ENCODE measurements at places on chromosomes 7 and 10.

GRCh38 chr10:93710333-93710909 is 8.0 kb upstream of the FRA10AC1 start:
- no peak for DNase-seq

- no peak for DNase-seq
Observed at GRCh38 chr7:123220396-123220795, 20.6 kb upstream of the SLC13A1 start.

- DNase-seq, result no peak
Observed at GRCh38 chr7:22121702-22122474, 176.2 kb upstream of the CDCA7L start.

DNA sequence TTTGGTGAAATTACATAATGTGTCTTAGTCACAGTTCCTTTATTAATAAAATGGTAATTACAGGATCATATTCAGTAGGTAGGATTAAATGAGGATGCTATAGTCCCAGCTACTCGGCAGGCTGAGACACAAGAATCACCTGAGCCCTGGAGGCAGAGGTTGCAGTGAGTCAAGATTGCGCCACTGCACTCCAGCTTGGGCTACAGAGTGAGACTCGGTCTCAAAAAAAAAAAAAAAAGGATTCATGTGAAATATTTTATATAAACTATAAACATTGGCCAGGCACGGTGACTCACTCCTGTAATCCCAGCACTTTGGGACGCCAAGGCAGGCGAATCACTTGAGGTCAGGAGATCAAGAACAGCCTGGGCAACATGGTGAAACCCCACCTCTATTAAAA is 197.9 kb downstream of the IMMP2L start:
- DNase-seq, result no peak

GRCh38 chr7:158080899-158081445 is 506.7 kb downstream of the PTPRN2 start:
- no peak for DNase-seq

DNA sequence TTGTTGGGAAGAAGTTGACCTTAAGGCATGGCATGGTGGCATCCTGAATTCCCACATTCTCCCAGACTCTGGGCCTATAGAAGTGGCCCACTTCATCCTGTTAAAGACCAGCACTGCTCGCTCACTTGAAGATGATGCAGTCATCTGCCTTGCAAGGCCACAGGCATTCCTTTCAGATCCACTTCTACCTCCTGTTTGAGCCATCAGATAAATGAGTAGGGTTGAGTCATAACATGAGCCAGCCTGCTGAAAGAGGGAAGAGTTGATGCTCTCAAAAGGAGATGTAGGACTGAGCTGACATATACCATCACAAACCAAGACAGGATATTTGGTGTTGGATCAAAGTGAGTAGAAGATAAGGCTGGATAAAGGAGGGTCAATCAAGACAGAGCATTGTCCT is 1.5 kb upstream of the EBLN1 start:
- no peak for DNase-seq

- DNase-seq, result no peak
Observed at GRCh38 chr10:5373307-5373706, 8.5 kb downstream of the UCN3 start.

- no peak for DNase-seq
Observed at GRCh38 chr7:127793582-127793981, 141.6 kb downstream of the SND1 start.

GRCh38 chr7:151468217-151469018 is 28.5 kb upstream of the CRYGN start:
- no peak for DNase-seq

DNA sequence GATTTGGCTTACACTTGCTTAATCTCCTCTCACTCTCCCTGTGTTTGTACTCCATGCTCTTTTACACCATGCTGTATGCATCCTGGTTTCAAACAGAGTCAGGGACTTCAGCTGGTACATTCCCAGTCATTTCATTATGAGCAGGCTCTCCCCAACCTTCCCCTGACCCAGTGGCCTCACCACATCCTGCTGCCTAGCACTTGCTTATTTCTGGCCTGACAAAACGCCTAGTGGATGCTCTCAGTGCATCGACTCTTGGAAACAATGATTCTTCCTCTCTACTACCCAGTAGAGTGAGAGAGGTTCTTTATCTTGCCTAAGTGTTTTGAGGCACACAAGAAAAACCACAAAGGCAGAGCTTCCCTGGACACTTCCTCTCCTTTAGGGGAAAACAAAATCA is 63.4 kb downstream of the CAV1 start:
- DNase-seq, result no peak

DNA sequence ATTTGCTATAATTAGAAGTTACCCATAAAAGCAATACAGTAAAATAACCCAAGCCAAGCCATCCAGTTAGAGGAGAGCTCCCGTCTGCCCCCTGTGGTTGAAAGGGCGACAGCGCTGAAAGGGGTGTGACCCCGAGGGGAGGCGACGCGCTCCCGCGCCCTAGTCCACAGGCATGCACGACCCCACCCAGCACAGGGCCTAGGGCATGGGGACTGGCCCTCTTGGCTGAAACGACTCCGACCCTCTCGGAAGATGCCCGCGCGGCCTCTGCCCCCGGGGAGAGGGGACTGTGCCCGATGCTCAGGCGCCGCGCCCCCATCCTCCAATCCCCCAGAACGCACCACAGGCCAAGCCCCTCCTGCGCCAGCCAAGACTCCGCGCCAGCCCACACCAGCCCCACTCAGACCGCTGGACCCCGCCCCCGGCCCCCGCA is 64.0 kb downstream of the CSGALNACT2 start:
- peak; percentile 14 for DNase-seq

DNA sequence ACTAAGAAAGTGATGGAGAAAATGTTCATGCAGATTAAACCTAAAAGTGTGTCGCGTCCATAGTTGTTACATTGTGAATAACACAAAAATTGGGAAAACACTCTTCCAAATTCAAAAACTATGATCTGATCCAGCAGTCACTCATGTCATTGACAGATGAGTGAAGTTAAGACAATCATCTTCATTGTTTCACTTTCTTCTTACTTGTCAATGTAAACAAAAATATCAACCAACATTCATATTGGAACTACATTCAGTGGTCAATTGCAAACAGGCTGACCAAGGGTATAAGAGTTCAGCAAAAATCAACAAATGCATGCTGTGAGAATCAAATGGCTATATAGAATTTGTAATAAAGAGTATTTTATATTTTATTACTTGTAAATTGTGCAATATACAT is 1.8 kb downstream of the FRMPD2 start:
- DNase-seq, result no peak

DNA sequence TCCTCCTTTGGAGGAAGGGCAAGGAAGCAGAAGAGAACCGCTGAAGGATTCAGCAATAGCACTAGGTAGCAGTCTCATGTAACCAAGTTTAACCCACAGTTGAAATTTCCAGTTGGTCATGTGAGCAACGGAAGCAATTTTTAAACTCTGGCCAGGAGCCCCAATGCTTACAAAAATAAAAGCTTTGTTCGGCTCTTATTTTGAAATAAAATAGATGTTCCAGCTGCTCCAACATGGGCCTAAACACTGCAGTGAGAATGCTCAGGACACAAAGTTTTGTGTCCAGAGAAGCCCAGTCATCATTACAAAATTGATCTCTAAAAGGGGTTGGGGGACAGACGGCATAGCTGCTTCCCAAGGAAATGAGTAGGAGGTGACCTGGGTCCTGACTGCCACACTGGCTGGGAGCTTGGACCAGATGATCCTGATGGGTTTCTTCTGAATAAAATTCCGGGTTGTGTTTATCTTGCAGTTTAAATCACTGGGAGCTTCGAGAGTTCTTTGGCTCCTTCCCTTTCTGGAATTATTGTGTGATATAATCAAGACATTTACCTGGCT is 452 bp upstream of the TMEM140 start:
- DNase-seq, result no peak

DNA sequence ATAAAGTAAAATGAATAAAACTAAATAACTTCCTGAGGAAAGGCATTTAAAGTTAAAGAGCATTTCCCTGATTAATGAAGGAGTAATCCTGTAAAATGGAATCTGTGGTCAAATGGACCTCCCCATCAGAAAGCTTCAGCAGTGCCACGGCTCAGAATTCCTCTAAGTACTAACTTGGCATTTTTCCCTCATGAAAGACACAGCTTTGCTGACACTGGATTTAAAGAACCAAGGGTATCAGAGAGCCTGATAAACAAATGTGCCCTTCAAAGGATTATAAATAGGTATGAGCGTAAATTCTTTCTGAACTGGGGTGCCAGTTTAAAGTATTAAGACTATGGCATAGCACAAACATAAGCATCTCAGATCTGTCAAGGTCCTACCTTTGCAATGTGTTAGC is 24.2 kb upstream of the RNF148 start:
- no peak for DNase-seq

GRCh38 chr10:131963811-131964210 is 17.9 kb downstream of the BNIP3 start:
- DNase-seq, result no peak

GRCh38 chr7:21029006-21029405 is 242.3 kb upstream of the SP8 start:
- DNase-seq, result no peak

GRCh38 chr10:86451604-86451960 is 70.0 kb downstream of the WAPL start:
- no peak for DNase-seq

DNA sequence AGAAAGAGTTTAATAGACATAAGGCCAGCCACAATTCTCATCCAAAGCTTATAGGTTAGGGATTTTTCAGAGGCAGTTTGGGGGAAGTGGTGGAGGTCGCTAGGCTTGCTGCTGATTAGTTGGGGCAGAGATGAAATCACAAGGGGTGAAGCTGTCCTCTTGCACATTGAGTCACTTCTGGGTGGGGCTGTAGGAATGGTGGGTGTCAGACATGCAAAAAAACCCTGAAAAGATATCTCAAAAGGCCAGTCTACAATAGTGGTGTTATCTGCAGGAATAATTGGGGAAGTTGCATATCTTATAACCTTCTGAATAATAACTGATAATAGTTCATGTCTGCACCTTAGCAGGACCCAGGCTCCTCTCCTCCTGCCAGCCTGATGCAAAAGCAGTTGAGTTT is 2.1 kb downstream of the FAM24B start:
- no peak for DNase-seq

DNA sequence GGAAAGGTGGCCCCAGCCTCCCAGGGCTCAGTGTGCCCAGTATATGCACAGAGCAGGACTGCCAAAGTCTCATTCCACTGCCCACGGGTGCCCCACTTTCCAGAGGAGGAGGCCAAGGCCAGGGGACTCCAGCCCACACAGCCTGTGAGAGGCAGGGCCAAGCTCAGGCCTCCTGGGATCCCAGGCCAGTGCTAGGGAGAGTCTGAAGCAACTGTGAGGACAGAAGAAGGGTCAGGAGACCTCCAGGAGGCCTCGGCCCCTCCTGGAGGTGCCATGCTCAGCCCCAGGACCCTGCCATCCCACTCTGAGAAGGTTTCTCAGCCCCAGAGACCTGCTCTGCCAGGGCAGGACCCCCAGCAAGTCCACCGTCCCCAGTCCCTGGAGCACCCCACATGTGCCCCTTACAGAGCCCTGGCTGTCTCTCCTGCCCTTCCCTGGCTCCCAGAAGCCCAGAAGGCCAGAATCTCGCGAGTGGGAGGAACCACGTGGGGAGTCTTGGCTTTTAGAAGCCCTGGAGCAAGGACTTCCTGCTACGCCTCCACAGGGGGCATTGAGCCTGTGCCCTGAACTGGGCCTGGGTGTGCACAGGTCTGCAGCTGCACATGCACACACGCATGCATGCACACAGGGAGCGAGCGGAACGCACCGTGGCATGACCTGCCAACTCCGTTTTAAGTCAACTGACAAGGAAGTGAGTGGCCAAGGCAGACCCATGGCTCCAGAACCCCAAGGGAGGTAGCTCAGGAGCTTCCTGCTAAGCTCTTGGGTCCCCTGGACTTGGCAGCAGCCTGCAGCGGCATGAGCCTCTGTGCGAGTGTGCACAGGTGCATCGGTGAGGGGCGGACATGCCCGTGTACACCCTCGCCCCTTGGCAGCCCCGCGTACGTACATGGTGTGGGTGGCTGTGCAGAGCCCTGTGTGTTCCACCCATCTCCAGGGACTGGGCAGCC is 33.6 kb downstream of the ZCCHC24 start:
- DNase-seq, result no peak

DNA sequence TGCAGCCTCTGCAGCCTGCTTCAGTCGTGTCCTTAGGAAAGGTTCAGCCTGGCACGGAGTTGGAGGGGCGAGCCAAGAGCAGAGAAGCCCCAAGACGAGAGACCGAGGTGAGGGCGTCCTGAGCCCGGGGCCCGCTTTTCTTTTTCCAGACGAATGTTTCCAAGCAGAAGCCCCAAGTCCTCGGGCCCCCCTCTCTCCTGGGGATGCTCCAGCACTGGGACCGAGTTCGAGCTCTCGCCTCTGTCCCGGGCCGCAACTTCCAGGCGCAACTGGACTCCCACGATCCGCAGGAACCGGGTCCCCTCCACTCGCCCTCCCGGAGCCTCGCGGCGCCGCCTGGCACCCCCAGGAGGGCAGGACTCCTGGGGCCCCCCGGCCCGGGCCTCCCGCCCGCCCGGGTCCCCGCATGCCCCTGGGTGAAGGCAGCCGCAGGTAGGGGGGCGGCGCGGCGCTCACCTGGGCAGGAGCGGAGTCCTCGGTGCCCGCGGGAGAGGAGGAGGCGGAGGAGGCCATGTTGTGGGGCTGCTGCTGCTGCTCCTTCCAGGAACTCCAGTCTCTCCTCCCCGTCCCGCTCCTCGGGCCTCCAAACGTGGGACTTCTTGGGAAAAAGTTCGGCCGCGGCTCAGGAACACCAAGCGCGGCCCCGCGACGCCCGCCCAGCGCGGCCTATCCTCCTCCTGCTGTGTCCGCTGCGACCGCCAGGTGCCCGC is 45.3 kb upstream of the CDK1 start:
- DNase-seq, result no peak

- no peak for DNase-seq
Observed at GRCh38 chr10:120824881-120825309, 26.3 kb upstream of the WDR11 start.

- DNase-seq, result no peak
Observed at GRCh38 chr10:72082856-72083789, 5.2 kb downstream of the SPOCK2 start.
